ENCODE measurements at places on chromosomes 6 and 20.

DNA sequence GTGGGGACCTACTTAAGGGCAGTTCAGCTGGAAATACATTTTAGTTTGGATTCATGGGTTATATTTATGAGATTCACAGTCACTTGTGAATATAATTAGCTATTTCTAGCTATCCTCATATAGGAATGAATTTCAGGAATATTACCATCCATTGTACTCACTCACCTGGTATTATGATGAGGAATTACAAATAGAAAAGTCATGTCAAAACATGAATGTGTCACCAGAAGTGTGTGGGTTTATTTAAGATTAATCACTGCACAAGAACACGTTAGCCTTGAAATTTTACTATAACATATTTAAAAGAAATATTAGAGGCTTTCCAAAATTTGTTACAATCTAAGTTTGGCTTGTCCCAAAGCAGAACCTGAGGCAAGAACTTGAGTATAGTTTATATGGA lies 510.5 kb downstream of the PHF3 start:
- no peak for DNase-seq

GRCh38 chr6:136337121-136337520 lies 47.5 kb upstream of the BCLAF1 start:
- no peak for DNase-seq

GRCh38 chr6:129959358-129959930 lies 58.9 kb upstream of the L3MBTL3 start:
- peak; percentile 20 for DNase-seq

GRCh38 chr20:41443691-41444090 lies 77.1 kb upstream of the EMILIN3 start:
- no peak for DNase-seq

GRCh38 chr6:136408204-136408603 lies 118.6 kb upstream of the BCLAF1 start:
- DNase-seq, result no peak

- DNase-seq, result no peak
Measured at GRCh38 chr20:32271620-32272019, 5.8 kb upstream of the KIF3B start.

DNA sequence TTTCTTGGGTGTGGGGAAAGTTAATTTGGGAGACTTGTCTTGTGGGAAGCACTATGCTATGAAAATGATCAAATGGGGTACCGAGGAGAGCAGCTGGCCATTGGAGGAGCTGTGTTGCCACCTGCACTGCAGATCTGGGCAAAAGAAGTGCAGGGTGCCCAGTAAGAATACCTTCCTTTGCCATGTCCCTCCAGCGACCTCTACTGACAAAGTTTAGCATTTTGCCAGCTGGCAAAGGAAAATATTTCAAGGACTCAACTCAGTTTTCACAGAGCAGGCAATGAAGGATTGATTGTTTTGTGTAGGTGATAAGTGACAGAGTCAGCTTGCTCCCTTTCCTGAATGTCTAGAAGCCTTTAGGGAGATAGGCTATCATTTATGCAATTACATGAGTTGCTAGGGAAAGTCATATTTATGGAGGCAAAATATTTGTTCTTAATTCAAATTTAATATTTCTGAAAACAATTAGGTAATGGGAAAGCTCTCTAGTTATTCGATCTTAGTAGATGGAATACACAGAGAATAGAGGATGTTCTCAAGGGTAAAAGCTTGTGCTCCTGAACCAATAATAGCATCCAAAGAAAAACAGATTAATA lies 118.4 kb downstream of the FARS2 start:
- no peak for DNase-seq

- peak; percentile 61 for DNase-seq
Measured at GRCh38 chr6:42704251-42704936, 18.0 kb downstream of the PRPH2 start.

DNA sequence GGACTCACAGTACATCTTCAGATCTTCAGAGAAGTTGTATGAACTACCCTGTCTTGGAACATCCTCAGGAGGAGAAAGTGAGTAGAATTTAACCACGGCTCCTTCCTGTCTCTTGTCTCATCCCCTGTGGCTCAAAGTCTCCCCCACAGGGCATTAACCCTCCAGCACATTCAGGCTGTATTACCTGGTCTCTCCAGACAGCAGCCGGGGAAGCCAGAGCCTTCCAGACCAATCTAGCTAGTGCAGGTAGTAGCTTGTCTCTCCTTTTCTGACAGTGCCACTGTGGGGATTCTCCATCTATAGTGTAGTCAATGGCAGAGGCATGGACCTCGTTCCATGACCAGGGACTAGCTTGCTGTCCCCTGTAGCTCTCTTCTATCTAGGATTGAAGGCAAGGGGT lies 16.9 kb upstream of the ELMO2 start:
- DNase-seq, result no peak

GRCh38 chr6:37524025-37524969 lies 24.6 kb upstream of the CCDC167 start:
- no peak for DNase-seq

DNA sequence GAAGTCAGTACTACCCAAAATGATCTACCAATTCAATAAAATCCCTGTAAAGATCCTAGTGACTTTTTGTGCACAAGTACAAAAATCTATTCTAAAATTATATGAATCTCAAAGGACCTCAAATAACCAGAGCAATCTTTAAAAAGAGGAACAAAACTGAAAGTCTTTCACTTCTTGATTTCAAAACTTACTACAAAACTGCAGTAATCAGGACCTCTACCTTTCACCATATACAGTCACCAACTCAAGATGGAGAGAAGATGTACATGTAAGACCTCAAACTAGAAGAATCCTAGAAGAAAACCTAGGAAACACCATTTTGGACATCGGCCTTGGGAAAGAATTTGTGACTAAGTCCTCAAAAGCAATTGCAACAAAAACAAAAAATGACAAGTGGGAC lies 109.5 kb upstream of the CD93 start:
- no peak for DNase-seq

DNA sequence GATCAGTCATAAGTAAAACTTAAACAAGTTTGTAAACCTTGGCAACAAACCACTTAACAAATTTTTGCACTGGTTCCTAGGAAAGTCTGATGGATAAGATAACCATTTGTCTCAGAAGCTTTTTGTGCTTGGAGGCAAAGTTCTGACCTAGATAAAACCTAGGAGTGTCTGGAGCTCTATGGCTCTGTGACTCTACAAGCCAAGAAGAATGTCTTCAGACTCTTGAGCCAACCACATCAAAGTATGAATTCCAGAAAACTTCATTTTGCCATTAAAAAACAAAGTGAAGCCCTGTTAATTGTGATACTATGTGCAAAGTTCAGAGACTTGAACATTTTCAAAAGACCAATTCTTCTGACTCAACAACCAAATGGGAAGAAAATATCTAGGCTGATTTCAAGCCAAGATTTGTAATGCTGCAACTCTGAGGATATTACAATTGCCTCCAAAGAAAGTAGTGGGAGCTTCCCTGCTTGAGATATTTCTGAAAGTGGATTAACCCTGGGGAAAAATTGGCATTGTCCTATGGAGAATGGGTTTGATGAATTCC lies 158.1 kb upstream of the FOXQ1 start:
- no peak for DNase-seq

DNA sequence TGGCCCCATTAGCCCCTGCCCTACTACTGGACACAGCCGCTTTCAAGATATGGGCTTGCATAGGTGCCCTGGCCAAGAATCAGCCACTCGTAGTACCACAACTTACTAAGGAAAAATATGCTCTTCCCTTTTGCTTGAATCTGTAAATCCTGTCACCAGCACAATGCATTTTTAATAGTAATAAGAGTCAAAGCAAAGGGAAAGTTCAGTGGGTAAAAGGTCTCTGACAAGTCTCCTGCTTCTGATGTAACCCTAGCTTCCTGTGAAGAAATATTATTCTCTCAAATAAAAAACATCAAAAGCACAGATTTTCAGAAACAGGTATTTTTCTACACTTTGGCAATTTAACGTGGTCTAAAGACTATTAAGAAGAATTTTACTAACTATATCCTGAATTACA lies 373.8 kb downstream of the GJA1 start:
- DNase-seq, result no peak

- no peak for DNase-seq
Measured at GRCh38 chr6:5359417-5359816, 98.1 kb downstream of the FARS2 start.

- no peak for DNase-seq
Measured at GRCh38 chr6:44742828-44743372, 355.4 kb downstream of the CDC5L start.

DNA sequence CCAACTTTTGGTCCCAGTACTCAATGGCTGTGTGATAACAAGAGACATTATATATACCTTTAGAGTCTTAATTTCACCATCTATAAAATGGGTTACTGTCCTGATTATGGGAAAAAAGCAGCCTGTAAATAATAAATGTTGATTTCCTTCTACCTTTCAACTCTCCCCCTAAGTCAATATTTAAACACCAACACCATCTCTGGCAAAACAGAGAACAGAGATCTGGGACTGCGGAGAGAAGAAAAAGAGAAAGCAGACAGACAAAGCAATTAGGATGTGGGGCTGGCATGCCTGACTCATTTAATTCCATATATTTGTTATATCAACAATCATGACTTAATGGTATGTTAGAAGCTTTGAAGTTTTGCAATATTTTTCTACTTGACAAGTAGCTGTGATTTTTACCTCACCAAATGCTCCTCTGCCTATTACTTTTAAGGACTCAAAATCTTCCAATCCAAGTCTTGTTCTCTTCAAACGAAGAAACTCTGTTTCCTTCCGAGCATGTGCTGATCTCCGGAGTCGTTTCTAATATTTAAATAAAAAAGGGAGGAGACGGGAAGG lies 23.3 kb downstream of the STK38 start:
- no peak for DNase-seq

GRCh38 chr6:6560909-6561308 lies 27.6 kb upstream of the LY86 start:
- no peak for DNase-seq

- DNase-seq, result no peak
Measured at GRCh38 chr20:62186887-62187866, 4.3 kb downstream of the MTG2 start.

DNA sequence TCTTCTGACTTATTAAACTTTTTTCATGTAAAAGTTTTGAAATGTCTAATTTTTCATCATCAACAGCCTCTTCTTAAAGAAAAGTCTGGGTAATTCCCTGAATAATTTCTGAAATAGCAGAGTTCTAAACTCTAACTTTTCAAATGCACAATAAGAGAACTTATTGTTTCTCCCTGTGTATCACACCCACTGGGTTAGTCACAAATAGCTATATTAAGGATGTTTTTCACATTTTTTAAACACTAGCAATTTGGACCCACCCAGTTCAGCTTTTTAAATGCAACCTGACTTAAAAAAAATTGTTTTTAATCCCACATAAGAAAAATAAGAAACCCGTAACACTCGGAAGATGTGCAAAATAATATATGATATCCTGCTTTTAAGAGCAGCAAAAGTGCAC lies 61.4 kb upstream of the UTRN start:
- no peak for DNase-seq

GRCh38 chr6:96704713-96705112 lies 132.6 kb downstream of the GPR63 start:
- no peak for DNase-seq

- no peak for DNase-seq
Measured at GRCh38 chr6:124963416-124963785, 1.2 kb downstream of the RNF217 start.

DNA sequence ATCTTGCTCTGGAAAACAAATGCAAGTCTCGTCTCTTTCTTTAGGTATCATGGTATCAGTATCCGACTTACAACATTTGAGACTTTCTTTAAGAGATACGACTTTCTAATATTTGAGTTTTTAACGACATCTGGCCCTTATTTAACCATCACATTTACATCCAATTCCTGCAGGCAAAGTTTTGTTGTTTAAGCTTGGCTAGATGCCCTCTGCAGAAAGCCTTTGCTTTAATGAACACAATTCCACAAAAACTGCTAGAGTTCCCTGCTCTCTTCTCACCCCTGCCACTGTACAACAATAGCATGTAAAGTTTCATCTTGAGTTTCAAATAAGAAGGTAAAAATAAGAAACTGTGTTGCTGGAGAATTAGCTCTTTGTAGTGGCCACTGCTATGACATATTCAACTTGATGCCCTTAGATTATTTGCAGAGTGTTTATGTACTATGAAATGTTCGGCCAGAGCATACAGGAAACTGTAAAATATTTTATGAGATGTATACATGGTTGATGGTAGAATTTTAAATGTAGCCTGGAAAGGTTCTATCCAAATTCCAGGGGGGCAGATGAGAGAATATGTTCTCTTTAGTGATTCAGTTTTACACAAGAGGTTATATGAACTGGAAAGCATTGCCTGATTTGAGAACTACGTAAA lies 438.6 kb downstream of the CDC5L start:
- no peak for DNase-seq

DNA sequence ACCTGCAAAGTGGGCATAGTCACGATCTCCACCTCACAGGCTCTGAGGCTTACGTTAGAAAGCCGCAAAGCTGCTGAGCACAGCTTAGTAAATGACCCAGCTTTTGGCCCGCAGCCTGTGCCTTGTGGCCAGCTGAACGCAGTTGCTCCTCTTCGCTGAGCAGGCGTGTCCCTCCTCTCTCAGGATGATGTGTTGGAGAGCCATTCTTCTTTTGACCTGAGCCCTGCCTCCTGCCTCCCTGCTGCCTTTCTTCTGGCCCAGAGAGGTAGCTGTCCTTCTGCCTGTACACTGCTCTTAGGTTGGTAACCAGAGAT lies 47.6 kb upstream of the MYL9 start:
- no peak for DNase-seq

- DNase-seq, result no peak
Measured at GRCh38 chr6:13711324-13711732, 307 bp downstream of the RANBP9 start.

GRCh38 chr6:70651326-70651905 lies 16.3 kb upstream of the SMAP1 start:
- DNase-seq, result no peak

DNA sequence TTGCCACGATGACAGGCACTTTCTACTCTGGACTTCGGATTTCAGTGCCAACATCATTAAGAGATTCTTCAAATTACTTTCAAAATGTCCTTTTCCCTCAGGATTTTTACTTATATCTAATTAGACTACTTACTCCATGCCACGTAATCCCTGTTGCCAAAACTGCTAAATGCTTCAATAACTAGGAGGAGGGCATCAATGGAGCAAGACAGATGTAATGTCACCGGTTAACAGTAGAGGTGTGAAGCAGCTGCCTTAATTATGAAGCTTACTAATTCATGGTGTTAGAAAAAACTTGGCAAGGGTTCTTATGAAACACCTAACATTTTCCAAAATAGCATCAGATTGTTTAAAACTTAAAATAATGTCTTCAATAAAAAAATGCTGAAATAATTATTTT lies 111.2 kb upstream of the SIM1 start:
- no peak for DNase-seq

- DNase-seq, result no peak
Measured at GRCh38 chr6:101582792-101583191, 189.3 kb downstream of the GRIK2 start.
